Left forelimb (tissue), 1 donor: ENCODE measurements at places on chromosomes 13 and 19.

DNA sequence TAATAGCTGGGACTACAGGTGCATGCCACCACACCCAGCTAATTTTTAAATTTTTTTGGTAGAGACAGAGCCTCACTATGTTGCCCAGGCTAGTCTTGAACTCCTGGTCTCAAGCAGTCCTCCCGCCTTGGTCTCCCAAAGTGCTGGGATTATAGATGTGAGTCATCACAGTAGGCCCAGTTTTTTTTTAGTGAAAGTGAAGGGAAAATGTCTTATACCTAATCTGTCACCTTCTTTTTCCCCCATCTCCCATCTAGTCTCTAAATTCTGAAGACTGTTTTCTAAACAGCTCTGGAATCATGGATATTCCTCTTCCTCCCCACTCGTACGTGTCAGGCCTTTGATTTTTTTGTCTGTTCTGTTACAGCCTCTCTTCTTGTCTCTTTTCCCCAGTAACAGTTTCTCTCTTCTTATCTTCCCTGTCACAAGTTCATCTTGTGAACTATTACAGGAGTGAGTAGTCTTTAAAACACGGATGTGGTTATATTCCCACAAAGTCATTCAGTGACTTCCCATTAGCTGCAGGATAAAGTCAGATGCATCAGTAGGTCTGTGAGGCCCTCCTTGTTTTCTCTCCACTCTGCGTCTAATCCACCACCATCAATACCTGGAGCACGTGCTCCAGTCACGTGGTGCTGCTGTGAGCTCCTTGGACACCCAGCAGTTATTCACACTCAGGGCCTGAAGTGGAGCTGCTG lies 2.9 kb downstream of the CDC16 start:
- no peak for DNase-seq

GRCh38 chr19:16363133-16363851 lies 38.7 kb downstream of the KLF2 start:
- DNase-seq, result no peak

- peak; percentile 46 for DNase-seq
Observed at GRCh38 chr19:28428663-28429348, 784.1 kb downstream of the UQCRFS1 start.

GRCh38 chr19:28170066-28170465 lies 1042.9 kb downstream of the UQCRFS1 start:
- DNase-seq, result no peak

DNA sequence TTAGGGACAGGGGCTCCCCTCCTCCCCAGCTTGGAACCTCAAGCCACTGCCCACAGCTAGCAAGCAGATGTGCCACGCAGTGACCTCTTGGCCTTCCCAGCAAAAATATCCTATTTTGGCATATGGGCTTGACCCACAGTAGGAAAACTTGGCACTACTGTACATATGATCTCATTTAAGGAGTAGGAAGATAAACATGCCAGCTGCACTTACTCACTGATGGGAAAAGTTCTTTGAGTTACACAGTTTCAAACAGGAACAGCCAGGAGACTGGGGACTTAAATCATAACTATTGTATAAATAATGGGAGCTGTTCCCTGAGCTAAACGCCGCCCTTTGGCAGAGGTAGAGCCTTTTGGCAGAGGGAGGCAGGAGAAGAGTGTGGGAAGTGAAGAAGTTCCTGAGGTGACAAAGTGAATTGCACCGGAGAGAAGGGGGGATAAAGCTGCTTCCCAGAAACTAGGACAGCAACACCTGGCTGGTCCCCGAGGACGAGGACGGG lies 6.1 kb downstream of the SACS start:
- DNase-seq, result no peak

DNA sequence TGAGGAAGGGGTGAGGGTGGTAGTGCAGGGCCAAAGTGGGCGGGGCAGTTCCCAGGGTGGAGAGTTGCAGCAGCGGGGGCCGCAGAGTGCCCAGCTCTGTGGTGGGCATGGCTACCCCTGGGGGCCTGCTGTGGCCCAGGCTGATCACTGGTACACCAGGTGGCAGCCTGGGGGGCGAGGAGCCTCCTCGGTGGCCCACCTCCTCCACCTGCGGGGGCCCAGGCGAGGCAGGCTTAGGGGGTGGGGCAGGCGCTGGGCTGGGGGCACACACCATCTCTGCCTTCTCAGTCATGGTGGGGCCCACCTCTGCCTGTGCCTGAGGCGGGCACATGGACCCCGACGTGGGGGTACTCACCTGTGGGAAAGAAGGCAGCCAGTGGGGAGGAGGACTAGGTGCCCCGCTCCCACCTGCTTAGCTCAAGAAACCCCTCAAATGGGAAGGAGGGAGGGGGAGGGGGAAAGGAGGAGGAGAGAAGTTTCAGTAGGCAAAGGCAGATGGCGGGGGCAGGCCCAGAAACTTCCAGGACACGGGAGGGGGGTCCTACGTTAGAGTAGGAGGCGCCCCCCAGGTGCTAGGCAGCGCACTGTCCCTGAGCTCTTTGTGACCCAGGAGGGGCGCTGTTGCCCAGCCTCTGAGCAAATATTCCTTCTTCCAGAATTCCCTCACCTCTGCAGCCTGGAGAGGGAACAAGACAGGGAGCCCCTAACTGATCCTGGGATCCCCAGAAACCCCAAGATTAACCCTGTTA lies 1.6 kb downstream of the LYL1 start:
- DNase-seq, result peak; percentile 63

GRCh38 chr19:32677657-32678056 lies 2.0 kb downstream of the RGS9BP start:
- DNase-seq, result no peak

- no peak for DNase-seq
Observed at GRCh38 chr13:29893438-29893837, 43.0 kb upstream of the UBL3 start.

DNA sequence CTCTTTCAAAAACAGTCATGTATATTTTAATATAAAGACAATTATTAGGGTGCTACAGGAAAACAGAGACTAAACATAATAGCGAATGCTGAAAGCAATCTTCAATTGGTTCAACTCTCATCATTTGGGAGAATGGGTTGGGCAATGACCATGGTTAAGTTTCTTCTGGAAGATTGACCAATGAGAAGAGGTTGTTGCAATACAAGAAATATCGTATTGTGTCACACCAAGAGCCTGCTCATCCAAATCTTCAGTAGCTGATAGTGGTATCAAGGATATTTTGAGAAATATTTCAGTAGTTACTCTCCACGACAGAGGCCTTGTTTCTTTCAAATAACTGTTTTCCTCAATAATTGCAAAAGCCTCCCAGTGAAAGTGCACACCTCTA lies 83.0 kb upstream of the FNDC3A start:
- no peak for DNase-seq

- peak; percentile 73 for DNase-seq
Observed at GRCh38 chr19:10292206-10292788, 2.5 kb downstream of the ICAM5 start.

DNA sequence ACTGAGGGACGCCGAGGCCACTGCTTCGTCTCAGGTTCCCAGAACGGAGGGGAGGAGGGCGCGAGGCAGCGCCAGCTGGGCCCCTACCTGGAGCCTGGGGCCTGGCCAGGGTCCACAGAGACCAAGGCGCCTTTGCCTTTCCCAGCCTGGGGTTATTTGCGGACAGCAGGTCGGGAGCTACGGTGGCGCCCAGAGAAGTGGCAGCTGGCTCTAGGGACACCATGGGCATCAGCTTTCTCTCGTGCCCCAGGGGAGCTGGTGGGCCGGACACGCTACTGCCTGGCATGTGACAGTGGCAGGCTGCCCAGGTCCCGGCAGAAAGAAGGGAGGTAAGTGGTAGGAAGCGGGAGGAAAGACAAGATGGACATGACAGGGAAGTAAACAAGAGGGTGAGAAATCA lies 19.0 kb downstream of the AKT2 start:
- no peak for DNase-seq

- DNase-seq, result no peak
Observed at GRCh38 chr13:70623239-70623638, 515.0 kb upstream of the KLHL1 start.

- DNase-seq, result peak; percentile 65
Observed at GRCh38 chr19:53537121-53537520, 824 bp upstream of the ZNF331 start.

- DNase-seq, result no peak
Observed at GRCh38 chr13:48842316-48842715, 133.4 kb upstream of the FNDC3A start.

GRCh38 chr13:73844986-73845385 lies 289.2 kb downstream of the KLF12 start:
- no peak for DNase-seq

DNA sequence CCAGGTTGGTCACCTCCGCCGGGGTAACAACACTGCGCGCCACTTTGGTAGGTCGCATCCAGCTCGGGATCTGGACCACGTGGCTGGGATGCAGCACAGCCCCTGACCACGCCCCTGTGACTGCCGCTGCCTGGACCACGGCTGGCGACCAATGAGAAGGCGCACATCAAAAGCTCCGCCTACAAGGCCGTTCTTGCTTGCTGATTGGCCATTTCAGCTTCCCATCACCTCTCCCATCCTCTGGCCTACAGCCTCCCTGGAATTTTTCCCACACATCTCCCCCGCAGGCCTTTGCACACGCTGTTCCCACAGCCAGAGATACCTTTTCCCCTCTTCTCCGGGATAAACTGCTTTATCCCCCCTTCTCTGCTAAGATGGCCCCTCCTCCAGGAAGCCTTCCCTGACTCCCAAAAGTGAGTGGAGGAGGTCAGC lies 12.5 kb upstream of the MAP1S start:
- no peak for DNase-seq

DNA sequence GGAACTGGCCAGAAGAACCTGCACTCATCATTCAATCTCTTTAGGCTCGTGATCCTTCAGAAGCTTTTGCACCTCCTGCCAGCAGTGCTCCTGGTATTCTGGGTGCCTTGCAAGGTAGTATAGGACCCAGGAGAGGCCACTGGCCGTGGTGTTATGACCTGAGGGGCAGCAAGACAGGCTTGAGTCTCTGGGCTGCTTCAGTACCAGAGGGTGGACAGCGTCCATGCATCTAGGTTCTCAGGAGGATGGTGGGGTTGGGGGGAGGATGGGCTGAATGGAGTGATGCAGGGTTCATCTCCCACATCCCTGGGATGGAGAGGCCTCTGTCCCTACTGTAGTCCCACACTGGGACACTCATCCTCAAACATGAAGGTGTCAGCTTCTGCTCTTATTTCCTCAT lies 41.1 kb downstream of the OR10H4 start:
- DNase-seq, result no peak

DNA sequence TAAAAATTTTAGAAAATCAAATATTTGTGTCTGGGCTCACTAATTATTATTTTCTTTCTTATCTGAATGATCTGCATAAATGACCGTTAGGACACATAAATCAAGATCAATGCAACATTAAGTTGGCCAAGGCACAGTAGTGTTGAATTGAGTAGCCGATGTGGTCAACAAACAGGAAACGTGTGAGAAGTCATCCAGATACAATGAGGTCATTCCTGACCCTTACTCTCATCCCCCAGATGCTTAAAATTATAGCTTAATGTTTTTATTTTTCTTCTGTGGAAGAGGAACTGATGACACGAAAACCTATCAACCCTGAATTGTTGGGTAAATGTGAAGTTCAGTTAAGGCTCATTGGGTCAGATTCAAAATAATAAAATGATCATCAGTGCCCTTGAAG lies 222.9 kb downstream of the RFC3 start:
- no peak for DNase-seq

DNA sequence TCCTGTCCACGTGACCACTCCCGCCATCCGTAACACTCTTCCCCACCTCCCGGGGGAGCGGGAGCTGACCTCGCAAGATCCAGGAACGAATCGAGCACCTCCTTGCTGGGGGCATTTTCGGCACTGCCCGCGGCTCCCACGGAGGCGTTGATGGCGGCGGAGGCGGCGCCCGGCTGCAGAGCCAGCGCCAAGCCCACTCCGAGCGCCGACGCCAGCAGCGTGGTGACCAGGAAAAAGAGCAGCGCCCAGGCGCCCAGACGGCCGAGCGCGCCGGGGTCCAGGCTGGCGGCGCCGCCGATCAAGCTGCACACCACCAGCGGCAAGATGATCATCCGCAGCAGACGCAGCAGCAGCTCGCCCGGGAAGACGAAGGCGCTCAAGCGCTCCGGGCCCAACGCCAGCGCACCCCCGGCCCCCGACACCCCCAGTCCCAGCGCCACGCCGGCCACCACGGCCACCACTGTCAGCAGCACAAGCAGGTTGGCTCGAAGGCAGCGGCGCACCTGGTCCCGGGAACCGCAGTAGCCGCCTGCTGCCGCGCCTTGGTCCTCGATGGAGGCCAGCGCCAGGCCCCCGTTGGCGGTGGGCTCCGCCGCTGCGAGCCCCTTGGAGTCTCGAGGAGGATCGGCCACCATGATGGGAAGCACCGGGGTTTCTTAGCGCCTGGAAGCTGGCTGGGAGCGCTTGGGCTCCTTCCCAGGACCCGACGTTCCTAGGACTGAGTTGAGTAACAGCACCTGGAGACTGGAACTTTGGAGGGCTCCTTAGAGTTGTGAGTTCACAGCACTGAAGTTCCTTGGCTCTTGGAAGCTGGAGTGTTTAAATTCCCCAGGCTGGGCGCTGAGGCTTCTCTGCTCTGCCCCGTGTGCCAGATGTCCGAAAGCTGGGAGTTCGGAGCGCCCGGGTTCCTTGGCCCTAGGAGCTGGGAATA lies 798 bp downstream of the SLC1A5 start:
- DNase-seq, result peak; percentile 72

GRCh38 chr19:29711584-29712132 lies 3.4 kb downstream of the C19orf12 start:
- no peak for DNase-seq

DNA sequence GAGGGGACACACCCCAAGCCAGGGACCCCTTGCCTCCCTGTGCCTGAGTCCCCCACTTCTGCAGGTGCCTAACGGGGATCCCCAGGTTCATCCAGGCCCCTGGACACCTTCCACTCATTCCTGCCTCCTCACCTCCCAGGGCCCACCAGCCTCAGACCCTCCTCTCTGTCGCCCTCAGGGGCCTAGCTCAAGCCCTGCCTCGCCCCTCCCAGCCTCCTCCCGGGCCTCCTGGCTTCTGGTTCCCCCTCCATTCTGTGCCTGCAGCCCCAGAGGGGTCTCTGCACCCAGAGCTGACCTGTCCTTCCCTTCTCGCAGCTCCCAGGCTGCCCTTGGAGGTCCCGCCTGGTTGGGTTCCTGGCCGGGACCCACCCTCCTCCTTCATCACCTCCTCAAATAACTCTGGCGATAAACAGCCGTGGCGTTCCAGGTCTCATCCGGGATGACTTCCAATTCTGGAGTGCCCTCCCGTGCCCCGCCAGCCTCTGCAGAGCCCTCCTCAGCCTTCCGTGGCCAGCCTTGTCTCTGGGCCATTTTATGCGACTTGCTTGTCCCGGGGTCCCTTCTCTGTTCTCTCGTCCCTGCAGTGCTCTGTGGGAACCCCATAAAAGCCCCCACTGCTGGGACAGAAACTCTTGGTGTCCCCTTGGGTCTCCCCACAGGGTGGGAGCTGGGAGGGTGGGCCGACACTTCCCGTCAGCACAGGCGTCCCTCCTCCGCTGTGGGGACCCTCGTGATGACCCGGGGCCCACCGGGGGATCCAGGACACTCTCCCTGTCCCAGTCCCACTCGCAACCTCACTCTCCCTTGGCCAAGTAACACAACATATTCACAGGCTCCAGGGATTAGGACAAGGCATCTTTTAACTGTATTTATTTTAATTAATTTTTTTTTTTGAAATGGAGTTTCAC lies 9.2 kb downstream of the JOSD2 start:
- DNase-seq, result no peak
